MG63 (cell line): ENCODE measurements at places on chromosomes 3 and 15. TPM values are rescaled to one million over a fixed set of nuclear protein-coding genes. Genes with fewer than 3 reads are reported as not detected.

DNA sequence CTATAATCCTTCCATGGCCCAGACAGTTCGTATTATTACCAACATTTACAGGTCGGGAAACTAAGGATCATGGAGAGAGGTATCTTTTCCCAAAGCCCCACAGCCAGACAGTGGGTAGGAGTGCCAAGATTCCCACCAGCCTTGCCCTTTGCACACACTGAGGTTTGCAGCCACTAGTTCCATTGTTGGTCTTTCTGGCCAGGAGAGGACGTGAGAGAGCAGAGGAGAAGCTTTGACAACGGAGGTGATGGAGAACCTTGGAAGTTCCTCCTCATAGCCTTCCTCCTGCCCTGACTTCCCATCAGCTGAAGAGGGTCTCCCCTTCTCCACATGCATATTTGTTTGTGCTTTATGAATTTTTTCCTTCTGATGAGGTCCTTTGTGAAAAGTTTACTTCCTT, 50.5 kb upstream of the PLCL2 start:
- DNase-seq: no peak

DNA sequence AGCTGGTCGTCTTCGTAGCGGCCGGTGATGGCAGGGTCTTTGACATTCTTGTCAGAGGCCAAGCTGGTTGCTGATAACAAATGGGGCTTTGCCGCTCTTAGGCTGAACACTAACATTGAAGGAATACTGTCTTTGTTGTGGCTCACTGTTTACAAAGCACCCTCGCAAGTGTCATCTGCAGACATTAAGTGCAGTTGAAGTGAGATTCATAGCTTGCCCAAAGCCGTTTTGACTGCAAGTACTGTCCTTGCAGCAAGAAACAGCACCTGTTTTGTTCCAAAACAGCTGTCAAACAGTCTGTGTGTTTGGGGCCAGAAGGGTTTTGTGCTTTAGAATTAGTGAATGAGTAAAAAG, 568 bp downstream of the SENP2 start:
- DNase-seq: no peak

GRCh38 chr3:179072100-179072438, 460 bp upstream of the ZMAT3 start:
- peak; percentile 43 for DNase-seq

Gene STXBP5L
- not detected in 2 replicates for total RNA-seq

DNA sequence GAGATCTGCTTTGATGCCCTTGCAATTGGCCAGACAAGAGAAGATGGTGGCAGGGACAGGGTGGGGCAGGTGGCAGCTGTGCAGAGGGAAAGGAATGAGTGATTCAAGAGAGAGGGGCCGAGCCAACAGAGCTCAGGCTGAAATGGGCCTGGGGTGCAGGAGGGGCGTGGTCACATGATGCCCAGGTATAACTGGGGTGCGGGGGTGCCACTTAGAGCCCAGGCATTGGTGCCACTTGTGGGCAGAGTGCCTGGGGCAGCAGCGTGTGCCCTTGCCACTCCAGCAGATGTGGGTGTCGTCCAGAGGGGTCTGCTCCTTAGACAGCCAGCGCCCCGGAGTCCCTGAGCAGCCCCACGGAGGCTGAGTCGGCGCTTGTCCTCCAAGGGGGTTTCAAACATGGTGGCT, 88.7 kb downstream of the PLXNA1 start:
- no peak for DNase-seq

DNA sequence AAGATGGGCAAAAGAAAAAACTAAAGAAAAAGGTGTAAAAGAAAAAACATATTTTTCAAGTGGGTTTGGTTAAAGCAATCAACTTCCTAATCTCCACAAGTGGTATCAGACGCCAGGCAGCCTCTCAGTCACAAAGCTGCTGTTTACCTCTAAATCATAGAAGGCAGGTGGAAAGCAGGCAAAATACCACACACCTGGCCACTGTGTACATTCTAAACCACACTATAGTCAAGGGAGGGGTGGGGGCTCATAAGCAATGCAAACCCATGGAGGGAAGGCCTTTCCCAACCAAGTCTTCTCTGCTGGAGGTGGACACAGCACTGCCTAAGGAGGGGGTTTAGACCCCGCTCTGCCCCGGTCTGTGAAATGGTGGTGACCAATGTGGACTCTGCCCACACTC, 50.4 kb downstream of the MCF2L2 start:
- no peak for DNase-seq

Gene GABRR3
- not detected in 2 replicates for total RNA-seq

- DNase-seq: no peak
Measured at GRCh38 chr3:22969276-22969675, 233.9 kb upstream of the UBE2E2 start.

DNA sequence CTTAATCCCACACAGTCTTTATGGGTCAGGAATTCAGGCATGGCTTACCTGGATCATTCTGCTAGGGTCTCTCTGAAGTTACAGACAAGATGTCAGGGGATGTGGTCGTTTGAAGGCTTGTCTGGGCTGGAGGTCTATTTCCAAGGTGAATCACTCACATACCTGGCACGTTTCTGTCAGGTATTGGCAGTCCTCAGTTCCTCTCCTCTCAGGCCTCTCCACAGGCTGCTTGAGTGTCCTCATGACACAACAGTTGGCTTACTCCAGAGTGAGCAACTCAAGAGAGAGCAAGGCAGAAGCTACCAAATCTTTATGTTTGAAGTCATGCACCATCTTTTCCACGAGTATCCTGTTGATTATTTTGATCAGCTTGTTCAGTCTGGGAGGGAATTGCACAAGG, 43.9 kb upstream of the PARP14 start:
- no peak for DNase-seq

Gene LRRN1
- not detected in 2 replicates for total RNA-seq

DNA sequence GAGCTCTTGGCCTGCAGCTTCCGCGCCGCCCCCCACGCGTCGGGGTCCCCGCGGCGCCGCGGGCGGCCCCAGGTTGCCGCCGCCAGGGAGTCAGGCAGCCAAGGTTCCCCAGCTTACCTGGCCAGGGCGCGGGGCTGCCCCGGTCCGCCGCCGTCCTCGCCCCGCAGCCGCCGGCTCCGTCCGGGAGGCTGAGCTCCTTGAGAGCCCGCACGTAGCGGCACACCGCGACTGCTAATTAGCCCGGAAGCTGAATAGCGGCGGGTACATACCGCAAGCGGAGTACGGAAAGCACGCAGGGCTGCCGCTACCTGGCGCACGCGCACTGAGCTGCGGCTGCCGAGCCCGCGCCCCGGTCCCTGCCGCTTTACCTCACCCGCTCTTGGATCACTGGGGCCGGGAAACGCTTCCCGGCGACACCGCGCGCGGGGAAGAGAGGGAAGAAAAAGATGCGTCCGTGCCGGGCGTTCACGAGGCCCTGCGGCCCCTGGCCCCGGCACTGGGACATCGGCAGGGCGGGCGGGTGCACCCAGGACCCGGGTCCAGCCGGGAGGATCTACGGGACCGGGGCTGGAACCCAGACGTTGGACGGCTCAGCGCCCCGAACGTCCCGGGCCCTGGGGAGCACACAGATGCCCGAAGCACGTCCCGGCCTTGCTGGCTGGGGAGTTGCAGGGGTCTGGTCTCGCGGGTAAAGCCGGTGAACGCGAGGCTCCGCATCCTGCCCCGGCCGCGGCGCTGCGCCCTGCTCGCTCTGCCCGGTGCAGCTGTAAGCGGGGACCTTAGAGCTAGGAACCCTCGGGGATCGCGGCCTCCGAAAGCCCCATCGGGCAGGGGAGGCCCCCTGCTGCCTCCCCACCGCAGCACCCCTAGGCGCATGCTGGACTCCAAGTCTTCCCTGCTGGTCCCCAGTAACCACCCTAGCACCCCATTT, at the start of gene GOLGA8B:
TSS of gene GOLGA8B (minus strand) at position 253 of the 931 bp plus-strand sequence. CDS start 47,739 bp downstream, outside the sequence.
- peak; percentile 44 for DNase-seq

DNA sequence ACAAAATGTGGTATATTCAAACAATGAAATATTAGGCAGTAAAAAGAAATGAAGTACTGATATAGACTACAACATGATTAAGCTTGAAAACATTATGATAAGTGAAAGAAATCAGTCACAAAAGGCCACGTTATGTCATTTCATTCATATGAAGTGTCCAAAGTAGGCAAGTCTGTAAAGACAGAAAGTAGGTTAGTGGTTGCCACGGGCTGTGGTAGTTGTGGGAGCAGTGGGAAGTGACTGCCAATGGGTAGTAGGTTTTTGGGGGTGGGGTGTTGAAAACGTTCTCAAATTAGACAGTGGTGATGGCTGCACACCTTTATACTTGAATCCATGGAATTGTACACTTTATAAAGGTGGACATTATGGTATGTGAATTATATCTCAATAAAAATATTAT, 12.1 kb downstream of the GALNT15 start:
- no peak for DNase-seq

DNA sequence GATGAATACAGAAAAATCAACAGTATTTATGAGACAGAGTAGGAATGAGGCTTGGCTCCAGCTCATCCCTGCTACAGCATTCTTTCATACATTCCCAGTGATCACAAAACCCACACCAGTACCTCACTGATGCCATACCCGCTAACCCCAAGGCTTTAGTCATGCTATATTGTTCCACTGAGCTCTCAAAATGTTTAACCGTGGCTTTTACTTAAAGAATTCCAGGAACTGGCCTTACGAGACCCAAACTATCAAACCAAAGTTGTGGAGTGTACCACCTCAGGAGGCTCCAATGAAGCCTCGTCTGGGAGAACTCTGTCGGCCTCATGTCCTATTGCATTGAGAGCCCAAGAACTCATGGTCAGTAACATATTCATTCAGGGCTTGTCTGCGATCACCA, 278.9 kb downstream of the ULK4 start:
- DNase-seq: peak; percentile 50

DNA sequence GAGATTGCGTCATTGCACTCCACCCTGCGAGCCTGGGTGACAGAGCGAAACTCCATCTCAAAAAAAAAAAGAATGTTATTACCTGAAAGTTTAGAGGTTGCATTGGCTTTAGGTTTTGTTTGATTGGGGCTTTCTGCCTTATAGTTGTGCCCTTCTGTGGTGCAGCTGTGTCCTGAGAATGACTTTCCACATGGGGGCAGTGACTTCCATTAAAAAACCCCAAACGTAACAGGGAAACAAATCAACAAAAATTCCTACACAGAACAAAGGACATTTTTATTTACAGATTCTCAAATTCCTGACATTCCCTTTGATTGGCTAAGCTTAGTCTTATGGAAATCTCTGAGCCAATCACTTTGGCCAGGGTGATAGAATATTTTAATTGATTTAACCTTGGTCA, 154.1 kb upstream of the GPR149 start:
- DNase-seq: no peak

GRCh38 chr3:171460725-171461524, 720 bp upstream of the TNIK start:
- DNase-seq: peak; percentile 33

- no peak for DNase-seq
Measured at GRCh38 chr15:57308170-57308545, 68.1 kb upstream of the CGNL1 start.

Gene CHRFAM7A
- total RNA-seq: 0.20 and 3.1 TPM in 2 replicates

- no peak for DNase-seq
Measured at GRCh38 chr15:90860450-90860849, 7.9 kb upstream of the FURIN start.

Gene LRTM1
- not detected in 2 replicates for total RNA-seq

Gene UBE2E2
- 24.3 and 27.7 TPM in 2 replicates for total RNA-seq

- no peak for DNase-seq
Measured at GRCh38 chr3:152160350-152161011, 108.2 kb upstream of the MBNL1 start.

Gene FOXB1
- total RNA-seq: not detected in 2 replicates

DNA sequence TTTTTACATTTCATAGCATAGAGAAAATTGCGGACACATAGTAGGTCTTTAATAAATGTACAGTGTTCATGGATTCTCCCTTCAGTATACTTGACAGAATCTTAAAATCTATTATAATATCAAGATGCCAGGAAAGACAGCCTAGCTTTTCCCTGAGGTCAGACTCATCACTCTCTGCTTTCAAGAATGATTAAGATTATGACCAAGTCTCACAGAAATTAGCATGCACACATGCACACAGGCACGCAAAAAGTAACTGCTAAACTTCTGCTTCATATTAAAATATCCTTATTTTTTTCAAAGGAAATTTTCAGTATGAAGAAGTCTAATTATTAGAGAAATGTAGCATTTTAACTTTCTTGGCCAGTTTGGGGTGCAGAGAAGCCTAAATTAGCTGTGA, 493.8 kb upstream of the NECTIN3 start:
- no peak for DNase-seq

- no peak for DNase-seq
Measured at GRCh38 chr3:193780397-193780796, 187.4 kb downstream of the OPA1 start.

Gene HGD
- not detected in 2 replicates for total RNA-seq

Gene NEK11
- 10.1 and 10.5 TPM in 2 replicates for total RNA-seq

DNA sequence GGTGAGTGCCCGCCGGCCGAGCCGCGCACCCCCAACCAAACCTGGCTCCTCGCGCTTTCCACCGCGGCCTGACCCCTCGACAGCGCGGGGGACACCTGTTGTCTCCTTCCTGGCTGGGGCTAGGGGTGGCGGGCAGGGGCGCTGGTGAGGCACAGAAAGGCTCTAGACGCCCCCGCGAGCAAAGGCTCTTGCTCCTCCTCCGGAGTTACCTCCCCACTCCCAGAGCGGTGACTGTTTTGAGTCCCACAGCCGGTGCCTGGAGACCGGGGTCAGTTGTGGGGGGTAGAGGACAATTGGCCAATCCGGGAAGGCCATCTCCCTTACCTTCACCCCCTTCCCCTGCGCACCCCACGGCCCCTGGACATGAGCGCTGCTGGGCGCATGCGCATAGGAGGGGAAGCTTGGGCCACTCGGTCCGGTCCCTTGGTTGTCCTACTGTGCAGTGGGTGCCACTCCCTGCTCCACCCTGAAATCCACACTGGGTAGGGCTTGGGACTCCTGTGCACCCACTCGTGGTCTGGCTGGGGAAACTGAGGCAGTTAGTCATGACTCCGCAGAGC, 554 bp downstream of the CHST13 start:
- no peak for DNase-seq

Gene TGM4
- 0.43 TPM in 1 of 2 replicates, not detected in the other for total RNA-seq

- peak; percentile 1 for DNase-seq
Measured at GRCh38 chr3:26484140-26484539, 138.4 kb upstream of the LRRC3B start.

DNA sequence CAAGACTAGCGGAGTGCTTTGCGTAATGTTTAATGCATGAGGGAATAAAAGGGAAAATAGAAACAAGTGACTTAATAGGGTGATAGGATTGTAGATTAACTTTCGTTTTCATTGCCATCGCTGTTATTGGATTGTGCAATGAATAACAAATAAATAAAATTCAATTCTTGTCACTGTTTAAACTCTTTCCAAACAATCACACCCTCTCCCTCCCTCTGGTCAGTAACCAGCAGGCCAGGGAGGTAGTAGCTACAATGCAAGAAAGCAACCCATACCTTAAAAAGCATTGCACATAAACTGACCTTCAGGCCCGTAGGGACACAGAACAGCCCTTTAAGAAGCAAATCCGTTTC, 705 bp upstream of the TFRC start:
- DNase-seq: no peak

DNA sequence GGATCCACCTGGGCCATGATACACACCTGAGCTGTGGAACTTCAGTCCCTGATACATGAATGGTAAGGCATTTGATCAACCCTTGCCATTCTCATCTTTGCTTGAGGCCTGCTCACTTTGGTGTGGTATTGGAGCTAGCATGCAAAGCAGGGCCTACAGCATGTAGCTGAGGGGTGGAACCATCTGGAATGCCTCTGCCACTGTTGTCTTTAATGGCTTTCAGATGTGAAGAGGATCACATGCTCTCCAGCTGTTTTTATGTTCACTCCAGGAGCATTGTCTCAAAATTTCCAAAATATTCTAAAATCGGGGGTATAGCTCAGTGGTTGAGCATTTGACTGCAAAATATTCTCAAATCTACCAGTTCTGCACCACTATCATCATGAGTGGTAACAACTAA, 64.4 kb upstream of the PHLDB2 start:
- DNase-seq: no peak

GRCh38 chr3:50210510-50211367, 5.7 kb downstream of the SLC38A3 start:
- DNase-seq: no peak

Gene CELSR3
- 0.05 and 0.16 TPM in 2 replicates for total RNA-seq
